ENCODE measurements at places on chromosomes 4 and X.

GRCh38 chr4:8353912-8354453, 84.4 kb downstream of the HTRA3 start:
- DNase-seq = no peak

DNA sequence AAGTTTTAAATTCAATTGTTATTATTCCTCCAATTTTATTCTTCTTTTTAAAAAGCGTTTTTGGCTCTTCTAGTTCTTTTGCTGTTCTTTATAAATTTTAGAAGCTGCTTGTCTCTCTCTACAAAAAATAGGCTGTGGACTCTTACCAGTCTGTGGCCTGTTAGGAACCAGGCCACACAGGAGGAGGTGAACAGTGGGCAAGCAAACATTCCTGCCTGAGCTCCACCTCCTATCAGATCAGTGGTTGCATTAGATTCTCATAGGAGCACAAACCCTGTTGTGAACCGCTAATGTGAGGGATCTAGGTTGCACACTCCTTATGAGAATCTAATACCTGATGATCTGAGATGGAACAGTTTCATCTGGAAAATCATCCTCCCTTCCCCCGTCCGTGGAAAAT, 23.1 kb downstream of the JADE3 start:
- no peak for DNase-seq

- no peak for DNase-seq
These were observed 129.7 kb downstream of the TMEM164 start for GRCh38 chrX:110132450-110133114.

DNA sequence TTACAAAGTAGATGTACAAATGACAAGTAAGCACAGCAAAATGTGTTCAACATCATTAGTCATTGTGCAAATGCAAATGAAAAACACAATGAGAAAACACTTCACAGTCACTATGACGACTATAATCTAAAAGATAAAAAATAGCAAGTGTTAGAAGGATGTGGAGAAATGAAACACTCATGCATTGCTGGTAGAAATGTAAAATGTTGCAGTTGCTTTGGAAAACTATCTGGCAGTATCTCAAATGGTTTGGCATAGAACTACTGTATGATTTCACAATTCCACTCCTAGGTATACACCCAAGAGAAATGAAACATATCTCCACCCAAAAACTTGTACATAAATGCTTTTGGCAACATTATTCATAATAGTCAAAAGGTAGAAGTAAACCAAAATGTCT, 459.7 kb upstream of the TRAM1L1 start:
- DNase-seq = no peak

DNA sequence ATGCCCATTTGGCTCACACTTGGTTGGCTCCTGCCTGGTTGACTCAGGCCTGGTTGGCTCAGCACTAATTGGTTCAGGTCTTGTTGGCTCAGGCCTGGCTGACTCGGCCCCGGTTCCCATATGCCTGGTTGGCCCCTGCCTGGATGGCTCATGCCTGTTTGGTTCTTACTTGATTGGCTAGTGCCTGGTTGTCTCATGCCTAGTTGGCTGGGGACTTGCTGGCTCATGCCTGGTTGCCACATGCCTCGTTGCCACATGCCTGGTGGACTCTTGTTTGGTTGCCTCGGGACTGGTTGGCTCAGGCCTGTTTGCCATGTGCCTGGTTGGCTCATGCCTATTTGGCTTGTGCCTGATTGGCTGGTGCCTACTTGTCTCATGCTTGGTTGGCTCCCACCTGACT, 103.7 kb downstream of the APOOL start:
- DNase-seq = no peak

DNA sequence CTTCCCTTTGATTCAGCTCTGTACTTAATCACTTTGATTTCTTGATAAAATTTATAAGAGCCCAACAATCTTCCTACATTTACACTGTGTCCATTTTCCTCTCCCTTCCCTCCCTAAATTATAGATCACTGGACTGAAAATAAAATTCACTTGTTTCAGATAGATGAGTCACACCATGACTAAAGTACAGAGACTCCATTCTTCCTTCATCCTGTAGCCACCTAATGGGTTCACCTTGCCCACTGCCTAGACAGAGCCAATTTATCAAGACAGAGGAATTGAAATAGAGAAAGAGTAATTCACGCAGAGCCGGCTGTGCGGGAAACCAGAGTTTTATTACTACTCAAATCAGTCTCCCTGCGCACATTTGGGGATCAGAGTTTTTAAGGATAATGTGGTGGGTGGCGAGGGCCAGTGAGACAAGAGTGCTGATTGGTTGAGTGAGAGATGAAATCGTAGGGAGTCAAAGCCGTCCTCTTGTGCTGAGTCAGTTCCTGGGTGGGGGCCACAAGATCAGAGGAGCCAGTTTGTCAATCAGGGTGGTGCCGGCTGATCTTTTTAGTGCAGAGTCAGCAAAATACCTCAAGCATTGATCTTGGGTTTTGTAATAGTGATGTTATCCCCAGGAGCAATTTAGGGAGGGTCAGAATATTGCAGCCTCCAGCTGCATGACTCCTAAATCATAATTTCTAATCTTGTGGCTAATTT, 71.3 kb upstream of the MED14 start:
- no peak for DNase-seq

GRCh38 chr4:26887809-26888208, 27.2 kb downstream of the STIM2 start:
- DNase-seq = no peak

- DNase-seq = no peak
These were observed 954.3 kb downstream of the PCDH7 start for GRCh38 chr4:31674313-31674947.

DNA sequence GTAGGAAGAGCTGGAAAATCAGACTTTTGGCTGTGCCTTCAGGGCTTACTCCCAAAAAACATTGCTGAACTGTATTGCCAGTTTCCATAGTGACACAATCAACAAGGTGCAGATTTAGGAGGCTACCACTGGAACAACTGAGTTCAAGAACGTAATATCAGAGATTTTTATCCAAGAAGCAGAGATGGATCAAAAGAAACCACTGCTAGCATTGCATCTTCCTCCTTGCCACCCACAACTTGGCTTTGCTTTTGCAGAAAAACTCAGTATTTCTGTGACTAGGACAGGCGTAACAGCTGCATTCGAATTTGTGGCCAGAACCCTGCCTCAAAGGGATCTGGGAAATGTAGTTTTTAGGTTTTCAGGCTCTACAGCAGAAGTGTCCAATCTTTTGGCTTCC, 27.8 kb upstream of the WDFY3 start:
- DNase-seq = no peak

Measured in stimulated activated CD8-positive, alpha-beta memory T cell treated with anti-CD3 and anti-CD28 coated beads, Interleukin-7, amount 100 ng/mL, for 24 hours (primary cell).